Stimulated activated CD4-positive, alpha-beta T cell treated with anti-CD3 and anti-CD28 coated beads, Interleukin-1b, Interleukin-23, amount 100 ng/mL, for 48 hours (primary cell): ENCODE measurements at places on chromosomes 1 and 21.

DNA sequence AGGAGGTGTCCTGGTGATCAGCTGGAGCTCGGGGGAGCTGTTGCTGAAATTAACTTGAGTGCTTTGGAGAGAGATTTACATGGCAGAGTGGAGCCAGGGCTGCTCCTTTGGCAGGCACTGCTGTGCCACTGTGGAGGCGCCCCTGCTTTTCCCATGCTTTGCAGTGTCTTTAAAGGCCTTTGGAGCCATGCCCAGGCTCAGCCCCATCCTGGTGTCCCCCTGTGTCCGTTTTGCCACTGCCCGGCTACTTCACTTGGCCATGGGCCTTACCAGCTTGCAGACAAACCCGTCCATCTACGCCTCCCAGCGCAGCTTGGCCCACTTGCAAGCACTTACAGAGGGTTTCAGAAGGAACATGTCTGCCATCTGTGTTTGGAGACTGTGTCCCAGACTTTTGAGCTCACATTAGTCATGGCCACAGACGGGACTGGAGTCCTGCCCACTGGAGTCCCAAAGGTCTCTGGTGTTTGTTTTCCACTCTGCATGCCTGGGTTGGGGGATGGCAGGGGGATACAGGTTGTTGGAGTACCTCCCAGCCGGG, 18.2 kb upstream of the LAMTOR5 start:
- DNase-seq = no peak

GRCh38 chr1:74766579-74766978, 33.6 kb downstream of the TYW3 start:
- DNase-seq = no peak

DNA sequence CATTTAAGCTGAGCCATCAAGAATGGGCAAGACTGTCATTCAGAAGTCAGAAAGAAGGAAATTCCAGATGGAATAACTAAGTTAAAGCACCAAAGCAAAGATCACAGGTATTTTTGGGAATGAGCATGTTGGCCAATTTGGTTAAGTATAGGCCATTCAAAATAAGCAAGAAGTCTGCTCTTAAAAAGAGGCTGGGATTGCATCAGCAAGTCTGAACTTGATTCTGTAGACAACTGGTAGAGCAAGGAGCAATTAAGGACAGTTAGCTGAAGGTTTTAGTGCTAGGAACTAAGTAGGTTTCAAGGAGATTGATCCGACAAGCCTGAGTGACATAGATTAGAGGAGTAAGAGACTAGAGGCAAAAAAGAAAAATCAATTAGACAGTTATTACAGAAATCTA, 8.4 kb downstream of the ANKRD45 start:
- no peak for DNase-seq

GRCh38 chr1:34781844-34782391, 904 bp downstream of the GJB3 start:
- DNase-seq = no peak

DNA sequence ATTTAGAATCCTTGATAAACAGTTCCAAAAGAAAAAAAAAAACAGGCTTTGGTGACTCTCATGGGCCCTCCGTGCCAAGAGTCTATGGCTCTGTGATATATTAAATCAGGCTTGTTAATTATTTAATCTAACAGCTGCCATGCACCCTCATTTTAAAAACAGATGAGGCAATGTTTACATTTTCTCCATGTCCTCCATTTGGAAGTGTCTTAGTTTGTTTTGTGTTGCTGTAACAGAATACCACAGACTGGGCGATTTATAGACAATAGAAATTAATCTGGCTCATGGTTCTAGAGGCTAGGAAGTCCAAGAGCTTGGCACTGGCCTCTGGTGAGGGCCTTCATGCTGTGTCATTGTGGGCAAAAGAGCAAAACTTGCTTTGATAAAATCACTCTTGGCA, 58.0 kb downstream of the B3GALT5 start:
- DNase-seq = no peak

DNA sequence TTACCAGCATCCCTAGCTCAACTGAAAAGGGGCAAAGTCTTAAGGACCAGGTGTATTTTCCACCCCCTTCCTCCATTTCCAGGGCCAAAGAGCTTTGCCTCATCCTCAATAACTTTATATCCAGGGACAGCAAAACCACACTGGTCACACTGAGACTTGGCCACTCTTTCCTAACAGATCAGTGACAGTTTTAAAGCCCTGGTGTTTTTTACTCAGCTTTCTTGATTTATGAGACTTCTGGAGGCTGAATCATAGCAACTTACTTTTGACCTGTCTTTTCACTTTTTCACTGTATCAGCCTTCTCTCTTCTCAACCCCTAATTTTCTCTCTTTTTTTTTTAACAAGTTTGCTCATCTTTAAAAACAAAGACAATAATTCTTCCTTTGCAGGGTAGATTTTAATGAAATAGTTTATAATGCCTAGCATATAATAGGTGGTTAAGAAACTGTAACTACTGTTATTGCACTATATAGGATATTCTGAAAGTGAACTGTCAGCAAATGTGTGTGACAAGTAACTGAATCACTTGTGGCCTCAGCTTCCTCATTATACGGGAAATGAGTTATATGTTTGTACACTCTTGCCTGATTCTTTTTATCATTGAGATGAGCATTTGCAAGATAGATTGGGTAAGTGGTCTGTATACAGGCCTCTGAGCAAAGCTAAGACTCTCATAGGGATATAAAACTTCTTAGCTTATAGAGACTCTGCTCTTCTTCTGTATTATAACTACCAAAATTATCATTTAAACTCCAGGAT, 19.7 kb upstream of the DYNLT5 start:
- no peak for DNase-seq

DNA sequence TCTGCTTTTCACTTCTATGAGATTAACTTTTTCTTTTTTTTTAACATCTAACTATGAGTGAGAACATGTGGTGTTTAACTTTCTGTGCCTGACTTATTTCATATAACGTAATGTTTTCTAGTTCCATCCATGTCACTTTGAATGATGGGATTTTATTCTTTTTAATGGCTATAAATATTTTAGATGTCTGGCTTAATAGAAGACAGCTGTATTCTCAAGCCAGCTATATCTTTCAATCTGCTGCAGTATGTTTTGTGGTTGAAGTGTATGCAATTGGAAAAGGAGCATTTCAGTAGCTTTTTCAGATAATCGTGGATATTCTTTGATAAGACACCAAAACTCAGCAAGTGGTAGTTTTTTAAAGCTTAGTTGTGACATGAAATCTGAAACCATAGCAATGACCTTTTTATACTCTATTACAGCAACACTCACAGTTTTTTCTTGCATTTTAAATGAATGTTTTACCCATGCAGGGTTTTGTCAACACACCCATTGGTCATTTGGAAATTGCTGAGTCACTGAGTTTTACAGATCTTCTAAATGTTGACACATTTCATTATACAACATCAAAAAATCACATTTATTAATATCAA, 5.7 kb upstream of the SVBP start:
- no peak for DNase-seq

DNA sequence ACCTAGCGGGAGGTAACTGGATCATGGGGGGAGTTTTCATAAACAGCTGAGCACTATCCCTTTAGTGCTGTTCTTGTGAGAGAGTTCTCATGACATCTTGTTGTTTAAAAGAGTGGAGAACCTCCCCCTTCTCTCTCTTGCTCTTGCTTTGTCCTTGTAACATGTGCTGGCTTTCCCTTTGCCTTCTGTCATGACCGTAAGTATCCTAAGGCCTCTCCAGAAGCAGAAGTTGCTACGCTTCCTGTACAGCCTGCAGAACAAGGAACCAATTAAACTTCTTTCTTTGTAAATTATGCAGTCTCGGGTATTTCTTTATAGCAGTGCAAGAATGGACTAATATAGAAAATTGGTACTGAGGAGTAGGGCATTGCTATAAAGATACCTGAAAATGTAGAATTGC, 515.6 kb downstream of the NEGR1 start:
- DNase-seq = no peak

GRCh38 chr1:39936724-39937491, 18.0 kb upstream of the MFSD2A start:
- no peak for DNase-seq

DNA sequence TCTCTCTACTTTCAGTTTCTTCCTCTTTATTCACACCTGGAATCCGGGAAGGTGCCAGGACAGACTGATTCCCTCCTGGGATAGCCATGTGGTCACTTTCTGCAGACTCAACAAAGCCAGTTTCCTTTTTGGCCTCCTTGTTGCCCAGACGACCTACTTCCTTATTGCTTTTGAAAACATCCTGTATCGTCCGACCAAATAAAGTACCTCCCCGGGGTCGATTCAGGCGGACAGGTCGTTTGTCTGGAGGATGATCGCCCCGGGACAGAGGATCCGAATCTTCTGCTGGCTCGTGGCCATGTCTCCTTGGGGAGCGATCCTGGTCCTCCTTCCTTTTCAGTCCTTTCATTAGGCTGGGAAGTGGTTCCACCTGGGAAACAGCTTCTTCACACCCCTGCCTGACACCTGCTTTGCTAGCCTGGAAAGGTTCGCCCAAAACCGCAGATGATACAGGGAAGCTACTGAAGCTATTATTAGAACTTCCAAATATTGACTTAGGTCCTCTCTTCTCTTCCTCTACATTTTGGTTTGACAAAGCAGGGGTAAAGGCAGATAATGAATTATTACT, 1.2 kb downstream of the MCM3AP start:
- DNase-seq = no peak

GRCh38 chr1:8629241-8630091, 188.0 kb downstream of the RERE start:
- no peak for DNase-seq

DNA sequence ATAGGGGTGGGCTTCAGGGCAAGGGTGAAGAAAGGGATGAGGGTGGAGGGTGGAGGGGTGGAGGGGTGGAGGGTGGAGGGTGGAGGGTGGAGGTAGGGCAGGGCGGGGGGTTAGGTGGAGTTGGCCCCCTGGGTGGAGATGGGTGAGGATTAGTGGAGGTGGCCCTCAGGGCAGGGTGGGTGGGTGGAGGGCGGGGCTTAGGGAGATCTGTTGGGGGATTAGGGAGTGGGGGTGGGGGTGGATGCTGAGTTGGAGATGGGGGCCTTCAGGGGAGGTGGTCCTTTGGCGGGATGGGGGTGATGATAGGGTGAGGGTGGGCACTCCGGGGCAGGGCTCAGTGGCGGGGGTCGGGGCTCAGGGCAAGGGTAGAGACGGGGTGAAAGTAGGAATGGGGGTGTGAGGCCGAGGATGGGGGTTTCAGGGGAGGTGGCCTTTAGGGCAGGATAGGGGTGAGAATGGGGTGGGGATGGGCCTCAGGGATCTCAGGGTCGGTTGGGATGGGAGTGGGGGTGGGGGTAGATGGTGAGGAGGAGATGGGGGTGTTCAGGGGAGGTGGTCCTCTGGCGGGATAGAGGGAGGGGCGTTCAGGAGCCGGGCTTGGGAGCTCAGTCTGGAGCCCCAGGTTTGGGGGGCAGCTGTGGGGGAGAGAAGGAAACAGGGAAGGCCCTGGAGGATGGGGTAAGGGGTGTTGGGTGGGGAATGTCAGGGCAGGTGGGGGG, 800 bp upstream of the DNMT3L start:
- DNase-seq = no peak

DNA sequence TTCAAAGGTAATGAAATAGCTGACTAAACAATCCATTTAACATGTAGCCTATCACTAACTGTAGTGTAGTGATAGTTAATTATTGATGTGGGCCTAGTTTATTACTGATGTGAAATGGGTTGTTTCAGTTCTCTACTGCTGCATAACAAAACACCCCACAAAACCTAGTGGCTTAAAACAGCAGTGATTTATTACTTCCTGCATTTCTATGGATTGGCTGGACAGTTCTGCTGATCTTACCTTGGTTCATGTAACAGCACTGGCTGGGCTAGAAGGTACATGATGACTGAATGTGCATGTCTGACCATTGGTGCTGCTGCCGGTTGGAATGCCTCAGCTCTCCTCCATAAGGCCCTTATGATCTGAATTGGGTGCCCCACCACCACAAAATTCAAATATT, 5.4 kb upstream of the ABL2 start:
- DNase-seq = no peak
